ENCODE measurements at places on chromosomes 6 and 20.

- no peak for DNase-seq
Observed at GRCh38 chr6:130395164-130395563, 29.3 kb downstream of the TMEM200A start.

DNA sequence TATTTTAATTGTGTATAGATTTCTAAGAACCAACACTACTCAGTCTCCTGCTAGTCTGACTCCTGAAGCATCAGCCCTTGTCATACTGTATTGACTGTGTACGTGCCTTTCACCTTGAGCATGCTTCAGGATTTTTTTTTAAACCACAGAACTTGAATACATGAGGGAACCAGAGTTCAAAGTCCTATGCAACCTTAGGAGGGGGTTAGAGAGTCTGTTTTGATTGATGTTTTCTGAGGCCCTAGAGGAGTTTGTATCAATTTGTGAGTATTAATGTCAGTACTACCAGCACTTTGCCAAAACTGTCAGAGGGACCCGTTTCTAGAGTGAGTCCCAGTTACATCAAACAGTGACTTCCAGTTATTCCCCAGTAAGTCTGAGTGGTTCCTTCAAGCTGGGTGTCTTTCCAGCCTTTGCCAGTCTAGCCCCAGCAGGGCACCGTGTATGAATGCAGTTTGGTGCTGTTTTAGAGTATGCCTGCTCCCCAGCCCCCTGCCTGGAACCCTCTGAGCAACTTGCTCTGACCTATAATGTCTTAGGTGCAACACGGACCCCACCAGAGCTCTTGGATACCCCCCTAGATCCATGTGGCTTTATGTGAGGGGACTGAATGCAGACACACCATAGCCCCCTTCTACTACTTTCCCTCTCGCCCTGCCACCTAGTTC is 8.5 kb downstream of the TP53INP2 start:
- DNase-seq = no peak

DNA sequence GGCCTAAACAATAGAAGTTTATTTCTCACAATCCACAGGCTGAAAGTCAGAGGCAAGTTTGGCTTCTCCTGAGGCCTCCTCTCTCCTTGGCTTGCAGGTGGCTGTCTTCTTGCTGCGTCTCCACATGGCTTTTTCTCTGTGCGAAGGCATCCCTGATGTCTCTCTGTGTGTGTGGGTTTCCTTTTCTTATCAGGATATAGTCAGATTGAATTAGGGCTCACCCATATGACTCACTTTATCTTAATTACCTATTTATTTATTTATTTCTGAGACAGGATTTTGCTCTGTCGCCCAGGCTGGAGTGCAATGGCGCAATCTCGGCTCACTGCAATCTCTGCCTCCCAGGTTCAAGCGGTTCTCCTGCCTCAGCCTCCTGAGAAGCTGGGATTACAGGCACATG is 30.7 kb downstream of the LINC00237 start:
- no peak for DNase-seq

GRCh38 chr6:111971181-111971841 is 82.6 kb upstream of the CCN6 start:
- no peak for DNase-seq

GRCh38 chr20:34049897-34050695 is 56.4 kb downstream of the RALY start:
- DNase-seq = no peak

GRCh38 chr20:10542442-10542841 is 107.3 kb downstream of the SLX4IP start:
- no peak for DNase-seq

GRCh38 chr6:149897015-149897697 is 757 bp downstream of the RAET1E start:
- no peak for DNase-seq

DNA sequence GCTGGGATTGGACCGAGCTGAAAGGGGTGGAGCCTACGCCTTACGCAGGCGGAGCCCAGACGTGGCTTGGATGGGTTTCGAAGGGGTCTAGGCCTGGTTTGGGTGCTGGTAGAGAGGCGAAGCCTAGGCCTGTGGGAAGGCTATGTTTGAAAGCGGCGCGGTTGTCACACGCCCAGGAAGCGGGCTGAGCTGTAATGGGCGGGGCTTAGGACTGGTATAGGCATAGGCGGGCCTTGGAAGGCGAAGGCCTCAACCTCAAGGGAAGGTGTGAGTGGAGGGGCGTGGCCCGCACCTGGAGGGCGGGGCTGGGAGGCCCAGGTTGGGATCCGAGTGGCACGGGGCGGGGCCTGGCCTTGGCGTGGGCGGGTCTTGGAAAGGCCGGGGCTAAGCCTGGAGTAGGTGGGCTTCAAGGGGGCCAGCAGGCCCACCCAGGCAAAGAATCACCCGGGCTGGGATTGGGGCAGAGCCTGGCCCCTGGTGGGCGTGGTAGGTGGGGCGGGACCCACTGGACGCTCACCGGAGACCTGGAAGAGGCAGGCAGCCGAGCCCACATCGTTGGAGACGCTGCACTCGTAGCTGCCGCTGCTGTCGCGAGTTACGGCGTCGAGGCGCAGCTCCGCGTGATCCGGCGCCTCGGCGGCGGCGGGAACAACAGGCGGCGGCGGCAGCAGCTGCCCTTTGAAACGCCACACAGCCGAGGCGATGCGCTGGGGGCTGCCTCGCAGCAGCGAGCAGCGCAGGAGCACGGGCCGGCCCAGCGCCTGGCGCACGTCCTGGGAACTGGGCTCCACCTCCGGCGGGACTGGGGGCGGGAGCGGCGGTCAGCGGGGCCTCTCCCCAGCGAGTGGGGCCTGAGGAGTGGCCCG is 49.0 kb downstream of the MDGA1 start:
- DNase-seq = peak; percentile 25

DNA sequence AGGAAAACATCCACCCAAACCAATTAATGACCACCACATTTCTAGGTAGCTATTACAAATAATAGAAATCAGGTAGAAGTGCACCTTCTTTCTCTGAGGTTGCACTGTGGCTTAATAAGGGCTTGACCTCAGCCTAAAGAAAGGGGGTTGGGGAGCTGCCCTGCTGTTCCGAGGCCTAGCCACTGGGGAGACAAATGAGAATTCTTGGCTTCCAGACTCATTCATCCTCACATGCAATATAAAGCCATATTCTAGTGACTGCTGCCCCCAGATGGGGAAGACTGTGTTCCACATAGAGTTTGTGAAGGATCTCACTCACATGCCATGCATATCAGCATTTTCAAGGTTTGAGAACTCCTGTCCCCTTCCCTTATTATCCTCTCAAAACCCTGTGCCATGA is 22.9 kb downstream of the SAYSD1 start:
- DNase-seq = no peak

- DNase-seq = no peak
Observed at GRCh38 chr6:168166627-168167026, 87.6 kb upstream of the FRMD1 start.

DNA sequence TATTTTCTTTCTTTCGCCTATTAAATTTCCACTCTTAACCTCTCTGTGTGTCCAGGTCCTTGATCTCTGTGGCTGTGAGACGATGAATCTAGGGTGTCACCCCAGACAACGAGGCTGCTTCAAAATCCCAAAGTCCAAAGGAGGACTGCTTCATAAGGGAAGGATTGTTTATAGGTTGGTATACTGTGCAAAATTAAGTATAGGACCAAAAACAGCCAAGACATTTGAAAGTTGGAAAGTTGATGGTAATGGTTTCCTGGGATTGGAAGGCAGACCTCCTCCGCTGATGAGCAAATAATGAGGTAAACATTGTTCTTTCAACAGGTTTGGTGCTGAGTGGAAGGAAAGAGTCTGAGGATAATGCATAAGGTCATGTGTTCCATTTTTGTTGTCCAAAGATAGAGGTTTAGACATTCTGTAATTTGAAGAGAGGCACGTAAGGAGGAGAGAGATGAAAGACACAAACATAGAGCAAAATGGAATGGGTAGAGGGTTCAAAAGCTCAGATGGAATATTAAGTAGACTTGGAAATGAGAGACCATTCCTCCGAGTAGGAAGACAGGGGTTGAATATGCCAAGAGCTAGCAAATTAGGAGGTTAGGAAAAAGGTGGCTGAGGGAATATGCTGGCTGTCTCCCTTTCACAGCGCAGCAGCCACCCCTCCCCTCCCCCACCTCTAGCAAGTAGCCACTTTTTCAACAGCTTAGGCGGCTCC is 24.8 kb downstream of the ZNF311 start:
- DNase-seq = no peak

DNA sequence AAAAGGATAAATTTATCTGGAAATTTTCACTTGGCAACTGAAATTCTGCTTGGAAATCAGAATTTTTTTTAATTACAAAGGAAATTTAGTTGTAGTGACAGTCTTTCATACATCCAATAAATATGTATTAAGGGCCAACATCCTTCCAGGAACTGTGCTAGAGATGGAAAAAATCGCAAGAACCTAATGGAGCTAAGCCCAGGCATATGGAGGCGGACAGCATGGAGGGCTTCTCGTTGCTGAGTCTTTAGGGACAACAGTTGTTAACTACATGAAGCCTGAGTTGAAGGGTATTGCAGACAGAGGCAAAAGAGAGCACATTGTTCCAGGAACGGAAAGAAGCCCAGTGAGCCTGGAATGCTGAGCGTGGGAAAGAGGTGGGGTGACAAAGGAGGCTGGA is 208.9 kb downstream of the IBTK start:
- DNase-seq = no peak

DNA sequence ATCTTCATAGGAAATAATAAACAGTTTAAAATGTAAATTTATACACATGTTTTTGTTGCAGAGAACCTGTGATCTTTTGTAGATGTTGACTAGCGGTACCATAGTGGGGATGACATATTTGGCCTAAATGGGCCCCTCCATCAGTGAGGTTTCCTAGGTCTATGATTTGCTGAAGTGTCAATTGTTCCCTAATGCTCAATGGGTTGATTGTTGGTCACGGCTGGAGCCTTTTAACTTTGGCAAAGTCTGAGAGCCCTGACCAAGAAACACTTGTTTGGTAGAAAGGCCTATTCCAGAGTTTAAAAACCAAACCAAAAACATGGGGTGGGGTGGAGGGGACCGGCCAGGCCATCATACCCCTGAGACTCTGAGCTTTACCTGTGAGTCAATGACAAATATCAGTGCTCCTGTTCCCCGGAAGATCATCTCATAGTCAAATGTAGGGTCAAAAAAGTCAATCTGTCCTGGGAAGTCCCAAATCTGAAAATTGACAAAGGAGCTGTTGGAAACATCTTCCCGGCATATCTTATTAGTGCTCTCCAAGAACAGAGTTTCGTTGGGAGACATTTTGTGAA is 25.1 kb downstream of the RRAGD start:
- DNase-seq = no peak

GRCh38 chr6:151633526-151634335 is 139.9 kb downstream of the CCDC170 start:
- no peak for DNase-seq

DNA sequence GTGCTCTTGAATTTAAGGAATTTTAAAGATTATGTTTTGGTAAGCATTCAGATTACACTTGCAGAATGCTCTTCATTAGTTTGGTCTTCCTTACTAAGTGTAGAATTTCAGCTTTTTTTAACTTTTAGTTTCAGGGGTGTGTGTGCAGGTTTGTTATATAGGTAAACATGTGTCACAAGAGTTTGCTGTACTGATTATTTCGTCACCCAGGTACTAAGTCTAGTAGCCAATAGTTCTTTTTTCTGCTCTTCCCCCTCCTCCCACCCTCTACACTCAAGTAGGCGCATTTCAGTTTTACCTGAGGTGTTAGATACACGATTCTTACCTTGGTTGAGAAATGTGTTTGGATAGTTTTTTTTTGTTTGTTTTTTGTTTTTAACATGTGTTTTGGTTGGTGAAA is 68.3 kb downstream of the AFG1L start:
- no peak for DNase-seq

DNA sequence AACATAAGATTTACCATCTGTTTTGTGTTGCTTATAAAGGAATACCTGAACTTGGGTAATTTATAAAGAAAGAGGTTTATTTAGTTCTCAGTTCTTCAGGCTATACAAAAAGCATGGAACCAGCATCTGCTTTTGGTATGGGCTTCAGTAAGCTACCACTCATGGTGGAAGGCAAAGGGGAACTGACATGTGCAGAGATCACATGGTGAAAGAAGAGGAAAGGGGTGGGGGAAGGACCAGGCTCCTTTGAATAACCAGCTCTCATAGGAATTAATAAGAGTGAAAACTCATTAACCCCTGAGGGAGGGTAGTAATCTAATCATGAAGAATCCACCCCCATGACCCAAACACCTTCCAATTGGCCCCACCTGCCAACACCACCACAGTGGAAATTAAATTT is 89.5 kb upstream of the TMEM170B start:
- no peak for DNase-seq

DNA sequence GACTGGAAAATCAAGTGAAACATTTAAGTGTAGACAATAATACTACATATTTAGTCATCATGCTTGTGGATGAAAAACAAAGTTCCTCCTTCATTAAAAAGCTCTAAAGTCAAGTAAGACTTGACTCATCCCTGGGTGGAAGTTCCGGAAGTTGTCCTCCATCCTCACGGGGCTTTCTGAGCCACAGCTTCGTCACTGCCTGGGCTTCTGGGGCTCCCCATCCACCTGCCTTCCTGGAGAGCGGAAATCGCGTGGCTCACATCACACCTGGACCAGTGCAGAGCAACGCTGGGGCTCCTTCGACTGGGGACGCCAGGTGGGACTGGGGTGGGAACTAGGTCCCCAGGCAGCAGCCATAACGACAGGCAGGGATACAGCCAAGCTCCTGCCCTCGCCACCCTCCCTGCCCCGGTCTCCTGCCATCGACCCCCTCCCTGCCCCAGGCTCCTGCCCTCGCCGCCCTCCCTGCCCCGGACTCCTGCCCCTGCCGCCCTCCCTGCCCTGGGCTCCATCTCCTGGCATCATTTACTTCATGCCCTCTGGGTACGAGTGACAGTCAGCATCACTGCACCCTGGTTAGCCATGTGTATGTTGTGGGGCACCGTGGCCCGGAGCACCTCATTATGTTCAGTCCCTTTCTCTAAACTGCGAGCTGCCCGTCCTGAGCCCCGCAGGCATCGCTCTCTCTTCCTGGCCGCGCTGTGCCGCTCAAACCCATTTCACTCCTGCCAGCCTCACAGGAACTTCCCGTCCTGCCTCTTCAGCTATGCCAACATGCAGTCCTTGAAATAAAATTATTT is 12.9 kb downstream of the THBS2 start:
- DNase-seq = no peak

DNA sequence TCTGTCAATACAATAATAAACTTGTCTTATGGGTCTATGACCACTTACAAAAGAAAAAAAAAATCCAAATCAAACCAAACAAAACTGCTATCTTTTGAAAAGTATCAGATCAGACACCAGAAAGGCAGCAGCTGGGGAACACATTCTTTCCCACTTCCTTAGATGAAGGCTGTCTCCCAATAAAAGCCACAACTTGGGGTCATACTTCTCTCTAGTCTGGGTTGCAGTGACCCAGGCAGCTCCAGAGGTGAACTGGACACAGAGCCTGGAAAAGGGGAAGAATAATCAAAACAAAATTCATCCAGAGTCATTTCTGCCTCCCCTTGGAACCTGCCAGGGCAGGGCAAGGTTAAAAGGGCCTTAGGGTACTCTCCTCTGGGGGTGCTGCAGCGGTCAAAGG is 19.1 kb downstream of the ATXN1 start:
- no peak for DNase-seq

GRCh38 chr6:145829102-145829501 is 14.5 kb upstream of the FBXO30 start:
- DNase-seq = no peak

Measured in activated CD4-positive, alpha-beta T cell treated with anti-CD3 and anti-CD28 coated beads, Interleukin-2, Interleukin-4, amounts not matched to agents 100 ng/mL and 50 ng/mL, durations not matched to agents 16 hours and 8 hours (primary cell).